ENCODE measurements at places on chromosomes 16 and 17.

DNA sequence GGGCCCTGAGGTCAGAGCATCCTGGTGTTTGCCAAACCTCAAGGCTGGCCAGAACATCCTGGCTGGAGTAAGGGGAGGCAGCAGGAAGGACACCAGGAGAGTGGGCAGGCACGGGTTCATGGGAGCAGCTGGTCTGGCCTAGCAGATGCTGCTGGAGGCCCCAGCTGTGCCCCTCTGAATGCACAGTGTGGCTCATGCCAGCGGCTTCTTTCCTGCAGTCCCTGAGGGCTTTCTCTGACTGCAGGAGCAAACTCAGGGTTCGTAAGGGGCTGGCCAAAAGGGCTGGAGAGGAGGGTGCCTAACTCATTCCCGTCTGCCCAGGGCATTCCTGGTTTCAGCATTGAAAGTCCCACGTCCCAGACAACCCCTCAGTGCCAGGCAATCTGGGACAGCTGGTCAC lies 78.7 kb downstream of the ZDHHC7 start:
- no peak for DNase-seq

- DNase-seq: no peak
Observed at GRCh38 chr17:15121426-15121825, 143.7 kb downstream of the PMP22 start.

DNA sequence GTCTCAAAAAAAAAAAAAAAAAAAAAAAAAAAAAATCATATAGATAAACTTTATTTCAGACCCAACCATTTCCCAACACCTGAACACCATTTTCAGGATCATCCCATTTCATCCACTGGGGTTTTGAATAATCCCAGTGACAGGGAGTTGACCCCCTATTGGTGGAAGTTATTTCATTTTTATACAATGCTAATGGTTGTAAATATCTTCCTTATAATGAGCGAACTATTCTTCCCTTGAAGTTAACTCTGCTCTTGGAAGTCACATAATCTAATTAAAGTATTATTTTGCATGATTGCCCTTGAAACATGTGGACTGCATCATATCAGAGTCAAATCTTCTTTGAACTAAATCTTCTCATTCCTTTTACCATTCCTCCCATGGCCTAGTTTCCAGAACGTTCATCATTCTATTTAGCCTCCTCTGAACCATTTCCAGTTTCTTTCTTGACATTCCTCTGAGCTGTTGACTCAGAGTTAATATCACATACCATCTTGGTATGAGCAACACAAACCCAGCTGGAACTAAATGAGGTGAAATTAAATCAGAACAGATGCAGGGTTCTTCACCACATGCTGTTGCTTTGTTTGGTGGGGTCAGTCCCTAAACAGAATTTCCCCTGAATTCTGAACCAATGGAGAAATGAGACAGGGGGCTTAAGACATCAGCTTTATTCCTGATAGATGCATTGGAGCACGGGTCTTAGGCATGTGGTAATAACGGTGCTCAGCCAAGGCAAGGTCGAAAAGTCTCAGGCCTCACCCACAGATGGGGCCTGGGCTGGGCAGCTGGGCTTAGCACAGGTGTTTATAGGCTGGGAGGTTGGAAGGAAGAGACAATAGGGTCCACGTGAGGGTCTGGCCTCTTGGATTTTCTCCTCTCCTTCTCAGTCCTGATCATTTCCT lies 8.9 kb downstream of the HSD17B2 start:
- no peak for DNase-seq

- DNase-seq: no peak
Observed at GRCh38 chr17:76326306-76326705, 18.2 kb upstream of the QRICH2 start.

DNA sequence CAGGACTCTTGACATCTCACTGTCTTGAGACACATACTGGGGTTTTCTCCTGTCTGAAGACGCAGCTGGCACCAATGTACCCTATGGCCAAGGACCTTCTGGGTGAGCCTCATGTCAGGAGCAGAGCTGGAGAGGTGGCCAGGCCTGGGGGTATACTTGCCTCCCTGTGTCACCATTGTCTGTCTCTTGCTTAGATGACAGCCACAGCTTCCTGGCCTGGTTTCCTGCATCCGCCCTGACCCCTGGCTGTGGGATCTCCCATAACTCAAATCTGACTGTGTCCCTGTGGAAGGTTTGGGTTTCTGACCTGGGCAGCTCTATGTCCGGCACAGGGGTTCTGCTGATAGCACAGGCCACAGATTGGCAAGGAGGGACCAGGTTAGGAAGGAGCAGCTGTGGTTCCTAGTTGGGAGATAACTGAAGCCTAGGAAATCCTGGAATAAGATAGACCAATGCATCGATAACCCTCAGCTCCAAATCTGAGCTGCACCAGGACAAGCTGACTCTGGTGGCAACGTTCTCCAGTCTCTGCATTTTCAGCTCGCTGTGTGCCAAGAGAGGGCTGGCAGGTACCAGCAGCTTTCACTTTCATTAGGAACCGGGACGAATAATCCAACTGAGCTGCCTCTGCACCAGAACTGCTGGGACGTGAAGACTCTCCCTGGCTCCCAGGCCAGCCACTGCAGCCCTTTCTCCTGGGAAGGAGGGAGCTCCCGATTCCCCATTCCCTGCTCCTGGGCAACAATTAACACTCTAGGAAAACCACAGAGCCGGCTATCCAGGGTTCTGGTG lies 5.0 kb downstream of the DEXI start:
- no peak for DNase-seq

GRCh38 chr16:88653101-88653500 lies 2.2 kb upstream of the CYBA start:
- no peak for DNase-seq

DNA sequence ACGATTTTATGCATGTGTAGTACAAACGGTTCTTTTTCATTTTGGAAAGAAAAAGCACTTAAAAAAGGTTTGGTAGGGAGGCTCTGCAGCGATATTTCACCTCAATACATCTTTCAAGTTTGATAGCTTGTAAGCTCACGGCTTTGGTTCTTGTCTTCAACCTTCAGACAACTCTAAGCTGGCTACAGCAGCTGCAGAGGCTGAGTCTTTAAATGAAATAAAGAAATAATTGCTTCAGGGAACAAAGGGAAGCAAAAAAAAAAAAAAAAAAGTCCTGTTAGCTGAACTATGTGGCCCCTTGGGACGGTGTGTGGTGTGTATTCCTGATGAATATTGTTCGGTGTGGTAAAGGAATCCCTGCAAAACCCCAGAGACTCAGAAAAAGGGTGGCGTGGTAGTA lies 265.1 kb downstream of the NTN1 start:
- no peak for DNase-seq

DNA sequence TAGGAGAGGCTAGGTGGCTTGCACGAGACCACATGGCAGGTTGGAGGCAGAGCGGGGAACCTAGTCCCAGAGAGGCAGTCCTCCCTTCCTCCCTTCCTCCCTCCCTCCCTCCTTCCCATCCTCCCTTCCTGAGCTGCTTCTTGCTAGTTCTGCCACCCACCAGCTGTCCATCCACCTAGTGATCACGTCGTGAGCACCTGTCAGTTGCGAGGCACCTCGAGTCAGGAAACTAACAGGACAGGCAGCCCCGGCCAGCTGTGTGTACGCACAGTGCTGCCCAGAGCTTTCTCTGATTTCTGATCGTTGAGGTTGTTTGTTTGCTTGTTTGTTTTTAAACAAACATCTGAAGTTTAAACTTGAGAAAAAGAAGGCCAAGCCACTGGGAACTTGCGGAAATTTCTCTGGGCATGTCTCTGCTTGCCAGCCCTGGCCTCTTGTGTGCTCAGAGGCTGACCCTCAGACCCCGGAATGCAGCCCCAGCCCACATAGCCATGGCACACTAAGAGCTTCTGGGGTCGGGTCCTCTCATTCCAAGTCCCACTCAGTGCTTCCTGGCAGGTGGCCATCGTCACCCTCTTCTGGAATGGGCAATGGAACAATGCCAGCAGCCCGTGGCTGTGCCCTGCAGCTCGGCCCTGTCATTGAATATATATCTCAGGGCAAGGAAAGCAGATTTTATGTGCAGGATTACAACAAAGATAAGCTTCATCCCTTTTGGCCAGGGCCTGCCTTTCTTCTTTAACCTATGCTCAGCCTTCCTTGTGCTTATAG lies 174.0 kb downstream of the KATNIP start:
- no peak for DNase-seq

GRCh38 chr17:5919089-5919488 lies 151.1 kb upstream of the WSCD1 start:
- DNase-seq: no peak

Data from stimulated activated CD8-positive, alpha-beta memory T cell treated with anti-CD3 and anti-CD28 coated beads, Interleukin-15, amount 100 ng/mL, for 48 hours (primary cell).